NCI-H1417 (cell line): ENCODE measurements at places on chromosomes 4 and X.
A peak's percentile ranks its signal among the peaks of the same experiment; 100 is the strongest.

DNA sequence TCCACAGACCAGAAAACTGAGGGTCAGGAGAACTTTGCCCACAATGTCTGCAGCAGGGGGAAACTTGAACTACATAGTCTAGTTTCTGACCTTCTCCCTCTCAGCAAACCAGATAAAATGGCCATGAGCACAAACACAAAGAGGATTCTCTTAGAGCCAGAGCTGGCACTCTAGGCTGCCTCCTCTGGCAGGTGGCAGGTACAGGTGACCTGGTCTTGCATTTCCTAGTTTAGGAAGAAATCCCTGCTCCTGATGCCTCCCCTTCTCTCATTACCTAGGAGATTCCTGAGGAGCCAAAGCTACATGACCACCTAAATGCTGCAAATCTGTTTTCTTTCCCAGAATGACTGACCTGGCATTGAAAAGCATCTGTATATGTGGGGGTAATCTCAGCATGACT is 45.1 kb downstream of the ARHGEF9 start:
- no peak for DNase-seq

- no peak for DNase-seq
Observed at GRCh38 chr4:19248023-19248422, 1003.7 kb upstream of the SLIT2 start.

DNA sequence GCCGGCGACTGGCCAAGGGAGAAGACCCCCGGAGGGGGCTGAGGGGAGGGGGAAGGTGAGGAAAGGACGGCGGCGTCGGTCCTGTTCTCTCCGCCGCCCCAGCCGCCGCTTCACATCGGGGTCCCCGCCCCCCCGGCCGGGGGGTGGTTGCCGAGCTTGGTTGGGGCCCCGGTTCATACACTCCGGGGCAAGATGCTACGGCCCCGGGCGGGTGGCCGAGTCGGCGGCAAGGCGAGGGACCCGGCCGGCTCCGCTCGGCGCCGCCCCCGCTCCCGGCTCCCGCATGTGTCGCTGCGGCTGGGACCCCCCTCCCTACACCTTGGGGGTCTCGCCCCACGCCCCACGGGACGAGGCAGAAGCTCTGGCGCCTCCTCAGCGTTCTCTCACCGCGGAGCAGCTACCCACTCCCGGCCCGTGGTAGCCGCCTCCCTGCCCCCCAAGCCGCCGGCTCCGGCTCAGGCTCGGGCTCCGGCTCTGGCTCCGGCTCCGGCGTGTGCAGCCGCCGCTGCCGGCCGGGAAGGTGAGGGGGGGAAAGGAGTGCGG is 461 bp downstream of the FBXW7 start:
- DNase-seq: no peak

DNA sequence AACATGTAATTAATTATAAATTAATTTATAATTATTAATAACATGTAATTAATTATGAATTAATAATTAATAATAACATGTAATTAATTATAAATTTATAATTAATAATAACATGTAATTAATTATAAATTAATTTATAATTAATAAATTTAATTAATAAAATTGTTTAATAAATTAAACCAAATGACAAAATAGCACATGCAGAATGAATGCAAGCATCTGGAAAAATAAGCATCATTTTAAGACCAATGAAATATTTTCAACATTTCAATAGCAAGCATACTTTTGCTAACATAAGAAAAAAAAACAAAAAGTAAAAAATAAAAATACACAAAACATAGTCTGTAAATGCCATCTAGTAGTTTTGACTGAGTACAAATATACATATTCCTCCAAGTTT is 21.8 kb downstream of the GYPE start:
- DNase-seq: peak; percentile 21

- no peak for DNase-seq
Observed at GRCh38 chrX:21735038-21735767, 22.7 kb downstream of the SMPX start.

DNA sequence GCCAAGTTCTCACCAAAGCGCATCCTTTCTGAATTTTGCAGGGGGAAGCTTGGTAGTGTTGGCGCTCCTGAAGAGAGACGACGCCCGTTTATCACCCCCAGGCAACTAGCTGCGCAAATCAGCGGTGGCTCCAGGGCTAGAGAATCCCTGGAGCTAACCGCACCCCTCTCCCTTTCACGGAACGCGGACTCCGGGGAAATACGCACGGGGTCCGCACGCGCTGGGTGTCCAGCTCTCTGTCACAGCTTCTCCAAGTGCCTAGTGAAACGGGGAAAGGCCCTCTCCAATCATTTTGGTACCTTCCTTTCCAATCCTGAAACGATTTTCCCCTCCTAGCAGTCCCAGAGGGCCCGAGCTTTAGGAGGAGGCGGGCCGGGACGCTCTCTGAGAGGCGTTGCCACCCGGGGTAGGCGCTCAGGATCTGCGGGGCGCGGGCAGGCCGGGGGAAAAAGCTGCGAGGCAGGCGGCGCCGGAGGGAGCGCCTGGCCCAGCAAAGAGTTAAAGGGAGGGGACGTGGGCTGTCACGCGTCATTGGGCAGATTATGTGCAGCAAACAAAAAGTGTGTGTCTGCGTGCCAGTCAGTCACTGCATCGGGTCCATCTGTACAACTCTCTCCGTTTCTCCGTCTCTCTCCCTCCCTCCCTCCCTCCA is at the start of gene PRDM8:
Gene PRDM8 (plus strand): TSS at position 582 of the 652 bp plus-strand sequence. CDS start 2,578 bp downstream, outside the sequence.
- no peak for DNase-seq

- DNase-seq: peak; percentile 51
Observed at GRCh38 chr4:151644622-151645021, 116.2 kb downstream of the GATB start.

- no peak for DNase-seq
Observed at GRCh38 chr4:142696334-142697122, 149.6 kb downstream of the INPP4B start.

- no peak for DNase-seq
Observed at GRCh38 chr4:82629238-82630000, 67.6 kb upstream of the TMEM150C start.

DNA sequence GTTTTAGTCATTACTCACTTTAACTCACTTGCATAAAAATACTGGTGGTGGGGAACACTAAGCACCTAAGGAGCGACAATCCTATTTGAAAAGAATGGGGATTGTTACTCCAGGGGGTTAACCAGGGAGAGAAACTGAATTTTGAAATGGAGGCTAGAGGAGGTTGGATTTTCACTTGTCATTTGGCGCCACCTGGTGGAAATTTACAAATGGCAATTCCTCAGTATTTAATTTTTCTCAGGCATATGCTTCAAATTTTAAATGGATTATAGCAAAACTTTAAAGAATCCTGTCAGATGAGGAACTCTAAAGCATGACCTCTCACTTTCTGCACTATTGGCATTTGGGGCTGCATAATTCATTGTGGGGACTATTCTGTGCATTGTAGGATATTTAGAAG is 2.7 kb upstream of the GEMIN8 start:
- DNase-seq: peak; percentile 50

DNA sequence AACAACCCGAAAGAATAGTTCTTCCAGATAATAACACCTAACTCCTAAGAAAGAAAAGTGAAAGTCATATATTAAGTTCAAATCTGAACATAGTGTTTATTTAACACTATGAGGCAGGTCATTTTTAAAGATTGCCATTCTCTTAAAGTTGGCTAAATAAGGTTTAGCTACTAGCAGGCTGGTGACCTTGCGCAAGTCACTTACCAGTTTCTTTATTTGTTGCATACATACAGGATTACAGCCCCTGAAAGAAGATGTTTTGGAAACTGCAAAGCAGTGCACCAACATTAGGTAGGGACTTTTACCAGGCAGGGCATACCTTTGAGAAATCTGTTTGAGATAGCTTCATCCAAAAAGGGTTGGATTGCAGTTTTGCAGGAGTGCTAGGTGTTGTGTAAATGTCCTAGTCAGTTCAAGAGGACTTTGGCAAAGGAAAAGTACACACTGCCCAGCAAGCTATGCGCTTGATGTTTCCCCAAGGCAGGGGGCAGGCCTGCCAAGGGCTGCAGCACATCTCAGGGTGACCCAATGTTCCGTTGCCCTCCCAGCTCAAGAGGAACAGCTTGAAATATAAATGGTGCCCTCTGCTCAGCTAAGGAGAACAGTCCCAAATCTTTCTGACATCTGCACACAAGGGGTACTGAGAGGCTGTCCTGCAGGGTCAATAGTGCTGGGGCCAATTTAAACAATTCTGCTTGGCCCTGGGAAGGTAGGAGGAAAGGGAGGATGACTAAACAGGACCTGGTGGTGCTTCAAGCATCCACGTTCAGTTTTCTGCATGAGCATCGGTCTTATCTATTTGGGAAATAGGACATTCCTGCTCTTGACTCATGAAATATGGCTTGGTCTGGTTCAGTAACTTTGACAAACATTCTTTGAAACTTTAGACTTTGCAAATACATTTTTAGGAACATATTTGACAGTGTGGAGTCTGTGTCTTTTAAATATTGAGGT is 130.8 kb downstream of the COL4A6 start:
- no peak for DNase-seq

DNA sequence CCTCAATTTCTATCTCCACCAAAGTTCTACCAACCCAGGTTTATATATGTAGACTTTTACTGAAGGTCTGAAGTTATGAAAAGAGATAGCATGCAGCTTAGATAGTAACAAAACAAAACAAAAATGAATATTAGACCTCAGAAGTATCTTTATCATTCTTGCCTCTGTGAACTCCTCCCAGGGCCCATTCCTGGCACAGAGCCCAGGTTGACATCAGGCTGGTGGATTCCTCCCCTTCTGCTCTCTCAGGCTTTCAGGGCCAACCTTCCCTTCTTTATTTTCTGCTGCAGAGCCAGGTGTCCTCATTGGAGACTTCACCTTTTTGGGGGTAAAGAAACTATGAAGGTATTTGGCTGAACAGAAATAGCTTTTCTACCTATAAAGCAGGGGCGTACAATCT is 112.8 kb upstream of the PITX2 start:
- DNase-seq: no peak

- no peak for DNase-seq
Observed at GRCh38 chr4:102564399-102565059, 63.4 kb downstream of the NFKB1 start.

DNA sequence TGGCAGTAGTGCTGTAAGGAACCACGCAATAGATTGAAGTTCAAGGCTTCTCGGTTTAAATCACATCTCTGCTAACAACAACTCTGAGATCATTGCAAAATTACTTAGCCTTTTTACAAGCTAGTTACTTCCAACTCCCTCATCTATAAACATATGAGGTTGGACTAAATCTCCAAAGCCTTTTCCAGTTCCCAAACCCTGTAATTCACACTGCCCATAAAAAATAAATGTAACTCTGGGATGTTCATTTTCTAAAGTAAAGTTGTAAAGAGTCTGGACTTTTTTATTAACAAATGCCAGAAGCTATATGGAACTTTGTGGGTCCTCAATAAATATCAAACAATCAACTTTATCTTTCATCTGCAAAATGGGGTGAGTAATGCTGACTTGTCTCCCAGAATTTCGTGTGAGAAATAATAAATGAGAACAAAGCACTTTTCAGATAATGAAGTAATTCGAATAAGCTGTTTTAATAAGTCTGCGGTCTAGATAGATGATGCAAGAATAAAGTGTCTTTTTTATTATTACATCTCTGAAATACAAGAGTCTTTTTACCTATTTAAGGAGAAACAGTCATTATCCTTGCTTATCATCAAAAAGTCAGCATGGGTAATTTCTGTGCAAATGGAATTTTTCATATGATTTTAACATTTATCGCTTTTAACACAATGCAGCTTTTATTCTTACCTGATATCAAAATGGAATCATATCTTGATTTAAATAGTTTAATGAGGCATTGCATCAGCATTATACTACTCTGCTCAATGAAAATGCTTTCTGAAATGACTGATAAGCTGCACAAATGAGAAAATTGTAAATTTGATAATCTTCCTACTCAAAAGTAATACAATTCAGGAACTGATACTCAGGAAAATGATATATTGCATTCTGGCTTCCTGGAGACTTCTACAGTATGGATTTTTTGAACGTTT is 252.6 kb downstream of the BANK1 start:
- no peak for DNase-seq

DNA sequence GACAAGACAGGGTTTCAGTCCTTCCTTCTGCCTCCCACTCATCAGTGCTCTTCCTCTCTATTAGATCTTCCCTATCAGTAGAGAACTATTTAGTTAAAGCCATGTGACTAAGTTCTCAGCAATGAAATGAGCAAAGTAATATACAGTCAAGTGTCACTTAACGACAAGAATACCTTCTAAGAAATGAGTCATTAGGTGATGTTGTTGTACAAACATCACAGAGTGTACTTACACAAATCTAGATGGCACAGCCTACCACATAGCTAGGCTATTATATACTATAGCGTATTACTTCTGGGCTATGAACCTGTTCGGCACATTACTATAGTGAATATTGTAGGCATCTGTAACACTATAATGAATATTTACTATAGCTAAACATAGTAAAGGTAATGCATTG is 71.3 kb downstream of the POU4F2 start:
- no peak for DNase-seq

DNA sequence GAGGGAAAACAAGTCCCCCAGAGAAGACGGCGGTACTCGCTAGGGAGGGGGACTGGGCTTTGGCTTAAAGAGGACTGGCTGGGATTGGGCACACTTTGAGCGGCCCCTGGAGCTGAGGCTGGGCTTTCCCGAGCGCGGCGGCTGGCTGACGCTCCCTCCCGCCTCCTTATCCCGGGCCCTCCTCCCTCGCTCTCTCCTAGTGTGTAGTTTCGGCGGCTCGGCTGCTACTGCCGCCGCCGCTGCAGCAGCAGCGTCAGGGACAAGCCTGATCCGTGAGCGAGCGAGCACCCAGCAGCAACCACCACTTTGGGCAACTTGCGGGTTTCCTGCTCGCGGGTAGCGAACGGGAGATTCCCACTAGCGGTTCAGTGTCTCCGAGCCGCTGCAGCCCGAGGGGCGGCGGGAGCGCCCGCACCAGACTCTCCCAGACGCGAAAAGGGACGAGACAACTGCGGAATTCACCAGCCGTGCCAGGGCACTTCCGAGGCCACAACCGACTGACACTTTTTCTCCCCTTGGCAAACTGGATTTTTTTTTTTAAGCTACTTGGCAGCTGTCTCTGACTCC is 632 bp upstream of the PCDH7 start:
- DNase-seq: no peak

DNA sequence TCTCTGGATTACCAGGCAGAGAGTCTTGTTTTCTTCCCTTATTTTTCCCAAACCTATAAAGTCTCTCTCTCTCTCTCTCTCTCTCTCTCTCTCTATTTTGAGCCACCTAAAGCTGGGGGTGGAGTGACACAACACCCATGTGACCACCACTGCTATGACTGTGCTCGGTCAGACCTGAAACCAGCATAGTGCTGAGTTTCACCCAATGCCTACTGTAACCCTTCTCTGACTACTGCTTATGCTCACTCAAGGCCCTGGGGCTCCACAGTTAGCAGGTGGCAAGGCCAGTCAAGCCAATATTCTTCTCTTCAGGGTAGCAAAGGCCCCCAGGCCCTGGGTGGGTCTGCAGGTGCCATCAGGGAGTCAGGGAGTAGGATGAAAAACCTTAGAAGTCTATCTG is 114.7 kb upstream of the ARMCX2 start:
- no peak for DNase-seq

- DNase-seq: no peak
Observed at GRCh38 chr4:98838977-98839618, 89.8 kb downstream of the EIF4E start.

GRCh38 chr4:114163051-114163450 is 183.6 kb upstream of the ARSJ start:
- no peak for DNase-seq
